ENCODE measurements at places on chromosomes 12 and 14.

DNA sequence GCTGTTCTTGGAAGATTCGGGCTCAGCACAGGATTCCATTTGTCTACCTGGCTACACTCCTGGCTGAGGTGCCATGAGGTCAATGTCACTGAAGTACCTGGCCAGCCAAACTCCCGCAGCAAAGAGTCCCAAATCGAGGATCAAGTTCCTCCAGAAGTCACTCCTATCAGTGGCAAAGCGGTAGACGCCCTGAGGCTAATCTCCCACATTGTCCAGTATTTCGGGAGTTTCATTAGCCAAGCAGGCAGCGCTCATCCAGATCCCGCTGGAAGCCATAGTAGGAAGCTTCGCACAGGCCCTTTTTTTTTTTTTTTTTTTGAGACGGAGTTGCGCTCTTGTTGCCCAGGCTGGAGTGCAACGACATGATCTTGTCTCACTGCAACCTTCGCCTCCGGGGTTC, 8.9 kb upstream of the AACS start:
- DNase-seq, result no peak

- DNase-seq, result peak; percentile 78
These were observed 433.8 kb downstream of the FUT8 start for GRCh38 chr14:65846196-65846868.

- no peak for DNase-seq
These were observed 54.3 kb upstream of the KCNJ8 start for GRCh38 chr12:21828779-21829178.

DNA sequence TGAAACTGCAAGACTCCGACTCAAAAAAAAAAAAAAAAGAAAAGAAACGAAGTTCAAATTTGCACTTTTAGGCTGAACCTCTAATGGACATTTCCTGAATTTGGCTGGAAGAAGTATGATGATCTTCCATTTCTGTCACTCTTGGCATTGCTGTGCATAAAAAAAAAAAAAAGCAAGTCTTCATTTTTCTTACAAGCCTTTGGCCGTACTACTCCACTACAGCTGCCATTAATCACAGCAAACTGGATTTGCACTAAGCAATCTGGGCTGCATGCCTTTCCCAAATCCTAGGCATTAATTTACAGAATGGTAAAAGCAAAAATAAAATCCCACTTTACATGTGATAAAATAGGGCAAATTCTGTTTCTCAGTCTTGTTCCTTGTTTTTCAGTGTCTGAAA, 7.1 kb downstream of the CSRP2 start:
- DNase-seq, result no peak

- no peak for DNase-seq
These were observed 4.2 kb downstream of the TAMALIN start for GRCh38 chr12:52010692-52011601.

Measured in CD4-positive, alpha-beta T cell treated with Interleukin-17A for 1 hour (primary cell).